SHP77 (cell line): ENCODE measurements at places on chromosomes 16 and 17.

DNA sequence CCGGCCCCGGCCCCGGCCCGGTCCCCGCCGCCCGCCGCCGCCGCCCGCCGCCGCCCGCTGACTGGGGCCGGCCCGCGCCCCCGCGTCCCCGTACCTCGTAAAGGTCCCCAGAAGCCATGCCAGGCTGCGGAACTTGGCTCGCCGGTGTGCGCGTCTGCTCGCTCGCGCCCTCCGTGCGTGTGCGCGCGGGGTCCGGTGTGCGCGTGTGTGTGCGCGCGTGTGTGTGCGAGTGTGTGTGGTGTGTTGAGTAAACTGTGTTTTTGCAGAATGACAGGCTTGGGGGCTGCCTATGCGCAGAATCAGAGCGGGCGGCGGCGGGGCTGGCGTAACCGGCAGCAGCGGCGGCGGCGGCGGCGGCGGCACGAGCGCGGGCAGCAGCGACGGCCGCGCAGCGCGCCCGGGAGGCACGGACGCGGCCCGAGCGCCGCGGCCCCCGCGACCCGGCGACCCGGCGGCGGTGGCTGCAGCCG, 307 bp downstream of the CDYL2 start:
- no peak for DNase-seq

DNA sequence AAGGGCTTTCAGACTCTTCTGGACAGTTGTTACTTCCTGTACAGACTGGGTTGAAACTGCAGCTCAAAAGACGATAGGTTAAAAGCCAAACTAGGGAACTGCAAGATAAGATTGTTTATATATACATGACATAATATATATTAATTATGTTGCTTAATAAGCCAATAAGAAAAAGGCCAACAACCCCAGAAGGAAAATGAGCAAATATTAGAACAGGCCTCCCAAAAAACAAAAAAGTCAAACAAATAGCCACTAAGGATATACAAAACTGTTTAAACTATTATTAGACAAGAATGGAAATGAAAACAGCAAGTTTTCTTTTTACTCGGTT, 495 bp upstream of the CMTR2 start:
- DNase-seq, result no peak

DNA sequence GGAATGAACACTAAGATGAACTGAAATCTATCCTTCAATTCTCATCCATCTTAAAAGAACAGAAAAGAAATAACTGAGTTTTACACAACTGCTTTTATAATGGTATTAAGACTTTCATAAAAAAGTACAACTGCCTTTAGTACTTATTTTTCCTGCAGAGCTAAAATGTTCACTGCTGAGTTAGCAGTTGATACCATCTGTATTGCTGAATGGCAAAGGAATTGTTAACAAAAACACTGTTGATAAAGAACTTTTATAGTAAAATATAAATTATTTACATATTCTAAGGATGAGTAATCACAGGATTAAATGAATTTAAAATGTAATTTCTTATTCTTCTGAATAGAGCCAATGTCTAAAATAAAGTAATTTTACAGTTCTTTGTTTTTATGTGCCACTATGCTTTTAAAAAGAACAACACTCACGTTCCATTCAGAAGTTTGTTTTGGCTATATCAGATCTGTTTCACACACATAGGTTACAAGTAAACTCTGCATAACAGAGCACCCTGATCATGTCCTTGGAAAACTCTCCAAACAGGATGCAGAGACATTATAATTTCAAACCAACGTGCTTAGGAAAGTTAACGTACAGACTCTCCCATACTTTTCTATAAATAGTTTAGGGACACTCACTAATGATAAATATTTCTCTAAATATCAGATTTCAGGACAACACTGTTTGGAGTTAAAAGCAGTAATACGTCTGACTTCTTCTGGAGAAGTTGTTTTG, 151.1 kb downstream of the ITFG1 start:
- no peak for DNase-seq

- no peak for DNase-seq
Measured at GRCh38 chr16:86214326-86215232, 295.7 kb upstream of the FOXF1 start.
